ENCODE measurements at places on chromosomes 3 and 15.

- no peak for DNase-seq
Measured at GRCh38 chr3:161744366-161744765, 247.8 kb downstream of the OTOL1 start.

DNA sequence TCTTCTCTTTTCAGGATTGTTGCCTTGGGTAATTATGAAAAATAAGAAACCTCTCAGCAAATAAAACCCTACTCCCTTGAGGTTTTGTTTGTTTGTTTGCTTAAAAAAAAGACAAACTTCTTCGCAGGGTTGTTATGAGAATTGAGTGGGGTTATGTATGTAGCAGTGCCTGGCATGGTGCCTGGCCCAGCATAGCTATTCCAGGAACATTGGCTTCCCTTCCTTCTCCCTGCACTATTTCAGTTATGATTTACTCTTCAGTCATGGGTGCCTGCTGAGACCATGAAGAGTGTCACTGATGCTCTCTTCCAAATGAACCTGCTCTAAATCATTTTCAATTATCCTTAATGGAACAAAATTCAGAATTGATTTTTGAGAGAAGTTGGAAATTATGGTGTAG, 283.5 kb upstream of the ROPN1 start:
- DNase-seq = no peak

DNA sequence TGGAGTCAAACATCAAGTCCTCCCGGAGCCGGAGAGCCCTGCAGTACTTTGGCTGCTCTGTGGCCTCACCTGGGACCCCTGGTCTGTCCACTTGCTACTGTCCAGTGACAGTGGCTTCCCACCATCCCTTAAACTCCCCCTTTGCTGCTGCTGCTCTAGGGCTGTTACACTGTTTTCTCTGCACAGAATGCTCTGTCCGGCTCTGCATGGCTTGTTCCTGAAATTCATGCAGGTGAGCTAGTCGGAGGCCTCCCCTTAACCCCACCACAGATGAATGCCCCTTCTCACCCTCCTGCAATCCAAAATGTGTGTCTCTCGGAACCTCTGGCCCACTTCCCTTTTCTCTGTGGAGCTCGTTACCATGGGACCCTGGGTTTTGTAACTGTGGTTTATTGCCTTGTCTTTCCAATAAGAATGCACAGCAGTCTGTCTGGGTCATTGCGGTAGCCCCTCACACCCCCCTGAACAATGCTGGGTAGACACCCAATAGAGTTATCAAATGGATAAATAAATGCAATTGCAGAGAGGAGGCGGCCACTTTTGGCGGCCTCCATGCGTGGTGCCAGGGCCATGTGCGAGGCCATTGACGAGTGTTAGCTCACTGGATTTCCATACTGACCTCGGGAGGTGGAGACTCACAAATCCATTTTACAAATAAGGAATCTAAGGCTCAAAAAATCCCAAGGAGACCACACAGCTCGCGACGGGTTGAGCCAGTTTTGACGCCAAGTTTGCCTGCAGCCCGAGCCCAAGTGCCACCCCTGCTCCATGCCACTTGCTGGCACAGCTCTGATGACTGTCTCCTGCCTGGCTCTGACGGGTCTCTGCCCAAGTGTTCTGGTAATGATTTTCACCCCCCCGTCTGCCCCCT, 48.5 kb downstream of the RGMA start:
- DNase-seq = peak; percentile 6

DNA sequence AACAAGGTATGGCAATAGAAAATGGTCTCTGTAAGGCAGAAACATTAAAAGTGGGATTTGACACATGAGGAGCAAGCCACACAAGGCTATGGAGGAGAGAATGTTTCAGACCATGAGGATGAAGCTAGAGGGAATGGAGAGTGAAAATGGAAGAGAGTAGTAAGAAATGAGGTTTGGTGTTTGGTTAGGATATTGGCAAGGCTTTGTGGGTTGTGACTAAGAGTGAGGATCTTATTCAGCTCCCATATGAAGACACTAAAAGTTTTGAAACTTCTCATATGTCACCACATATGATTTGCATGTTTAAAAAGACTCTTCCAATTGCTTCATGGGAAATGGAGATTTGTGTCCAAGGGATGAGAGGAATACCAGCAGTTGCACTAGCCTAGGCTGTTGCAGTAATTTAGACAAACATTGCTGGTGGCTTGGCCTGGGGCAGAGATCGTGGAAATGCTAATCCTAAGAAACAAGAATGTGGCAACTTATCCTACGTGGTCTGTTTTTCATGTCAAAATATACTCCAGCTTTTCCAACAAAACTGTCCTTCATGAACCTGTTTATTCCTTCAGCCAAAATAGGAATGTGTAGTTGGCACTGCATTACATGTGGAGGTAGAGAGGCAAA, 749.0 kb downstream of the PDCD6IP start:
- DNase-seq = no peak

- no peak for DNase-seq
Measured at GRCh38 chr3:123605789-123606234, 21.0 kb upstream of the HACD2 start.

DNA sequence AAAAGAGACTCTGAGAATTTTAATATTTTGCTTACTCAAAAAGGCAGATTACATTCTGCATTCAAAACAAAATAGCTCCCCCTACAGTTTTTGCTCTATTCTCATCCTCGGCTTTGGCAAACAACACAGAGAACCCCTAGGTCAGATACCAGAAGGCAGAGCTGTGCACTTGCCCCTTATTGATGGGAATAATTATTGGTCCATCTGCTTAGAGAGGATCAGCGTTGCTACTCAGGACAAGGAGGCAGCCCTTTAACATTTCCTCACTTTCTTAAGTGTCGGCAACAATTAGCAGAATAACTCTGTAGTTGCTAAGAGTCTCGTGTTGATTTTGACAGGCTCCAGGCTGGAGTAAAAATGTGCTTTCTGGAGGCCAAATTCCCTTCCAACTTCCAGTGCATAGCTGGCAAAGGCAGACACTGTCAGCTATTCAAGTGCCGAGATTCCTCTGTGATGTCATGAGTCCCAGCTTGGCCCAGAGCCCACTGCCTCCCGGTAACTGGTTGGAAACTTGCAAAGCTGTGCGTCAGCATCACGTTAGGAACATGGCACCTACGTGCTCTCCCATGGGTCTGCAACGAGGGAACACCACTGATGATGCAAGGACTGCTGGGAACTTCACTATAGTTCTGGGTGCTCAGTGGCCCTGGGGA, 482.7 kb upstream of the ADAMTS9 start:
- DNase-seq = no peak

DNA sequence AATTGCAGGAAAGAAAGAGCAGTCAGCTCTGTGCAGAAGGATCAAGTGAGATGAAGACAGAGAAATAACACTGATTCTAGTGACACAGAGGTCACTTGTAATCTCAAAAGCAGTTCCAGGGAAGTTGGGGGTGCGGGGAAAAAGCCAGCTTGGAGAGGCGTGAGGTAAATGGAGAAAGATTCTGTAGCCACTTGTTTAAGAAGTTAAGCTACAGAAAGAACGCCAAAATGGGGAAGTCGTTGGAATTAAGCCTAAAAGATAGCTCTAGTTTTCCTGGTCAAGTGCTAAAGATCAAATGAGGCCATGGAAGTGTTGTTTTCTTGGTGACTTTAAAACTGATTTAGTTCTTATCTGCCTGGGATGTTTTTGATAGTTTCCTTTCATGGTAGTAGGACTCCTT, 152.0 kb downstream of the GREM1 start:
- DNase-seq = no peak

DNA sequence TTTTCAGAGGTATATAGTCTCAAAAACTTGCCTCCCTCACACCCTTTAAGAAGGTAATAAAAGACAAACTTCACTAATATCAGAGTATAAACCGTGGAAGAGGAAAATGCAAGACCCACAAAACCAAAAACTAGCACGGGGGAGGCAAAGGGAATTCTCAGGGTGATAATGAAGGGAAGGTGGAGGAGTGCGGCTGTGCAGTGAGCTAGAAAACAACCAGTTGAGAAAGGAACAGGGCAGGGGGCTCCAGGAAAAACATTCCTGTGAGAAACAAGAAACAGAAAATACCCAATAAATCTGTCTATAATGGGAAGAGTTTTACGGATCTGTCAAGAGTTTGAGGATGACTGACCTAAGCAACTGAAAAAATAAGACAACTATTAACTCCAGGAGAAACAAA, 31.6 kb downstream of the TAMM41 start:
- no peak for DNase-seq

- peak; percentile 86 for DNase-seq
Measured at GRCh38 chr3:124584552-124585391, 145.5 kb upstream of the UMPS start.

GRCh38 chr15:23372284-23372683, 17.7 kb downstream of the GOLGA8S start:
- DNase-seq = no peak

GRCh38 chr3:135891121-135891520, 74.4 kb upstream of the PPP2R3A start:
- no peak for DNase-seq

DNA sequence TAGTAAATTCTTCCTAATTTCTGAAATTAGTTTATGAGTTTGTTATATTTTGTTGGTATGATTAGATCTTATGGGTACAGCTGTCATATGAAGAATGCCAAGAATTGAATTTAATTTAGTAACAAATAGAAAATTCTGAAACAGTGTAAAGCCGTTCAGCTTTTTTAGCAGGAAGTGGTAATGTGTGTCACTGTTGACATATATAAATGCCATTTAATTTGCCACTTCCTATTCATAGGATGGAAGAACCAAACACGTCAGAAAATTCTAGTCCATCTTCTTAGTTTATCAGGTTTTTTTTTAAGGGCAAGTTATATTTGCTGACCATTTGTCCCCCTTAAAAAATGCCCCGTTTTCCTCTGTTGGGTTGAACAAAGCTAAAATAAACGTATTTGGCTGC, 43.0 kb downstream of the RAB8B start:
- no peak for DNase-seq

GRCh38 chr15:97750060-97750459, 210.4 kb upstream of the ARRDC4 start:
- DNase-seq = no peak

DNA sequence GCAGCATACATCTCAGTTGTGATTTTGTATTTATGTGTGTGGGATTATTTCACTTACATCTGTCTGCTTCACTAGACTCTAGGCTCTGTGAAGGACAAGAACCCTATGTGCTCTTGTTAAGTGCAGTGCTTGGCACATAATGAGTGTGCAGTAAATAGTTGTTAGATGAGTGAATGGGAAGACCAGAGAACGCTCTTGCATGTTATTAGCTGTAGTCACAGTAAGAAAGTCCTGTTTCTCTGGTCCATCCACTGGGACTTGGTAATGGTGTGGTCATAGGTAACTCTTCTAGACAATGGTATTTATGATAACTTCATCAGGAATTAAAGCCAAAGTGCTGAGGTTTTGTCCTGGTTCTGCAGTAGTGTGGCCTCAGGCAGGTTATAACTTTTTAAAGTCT, 1.4 kb upstream of the AQP9 start:
- no peak for DNase-seq

DNA sequence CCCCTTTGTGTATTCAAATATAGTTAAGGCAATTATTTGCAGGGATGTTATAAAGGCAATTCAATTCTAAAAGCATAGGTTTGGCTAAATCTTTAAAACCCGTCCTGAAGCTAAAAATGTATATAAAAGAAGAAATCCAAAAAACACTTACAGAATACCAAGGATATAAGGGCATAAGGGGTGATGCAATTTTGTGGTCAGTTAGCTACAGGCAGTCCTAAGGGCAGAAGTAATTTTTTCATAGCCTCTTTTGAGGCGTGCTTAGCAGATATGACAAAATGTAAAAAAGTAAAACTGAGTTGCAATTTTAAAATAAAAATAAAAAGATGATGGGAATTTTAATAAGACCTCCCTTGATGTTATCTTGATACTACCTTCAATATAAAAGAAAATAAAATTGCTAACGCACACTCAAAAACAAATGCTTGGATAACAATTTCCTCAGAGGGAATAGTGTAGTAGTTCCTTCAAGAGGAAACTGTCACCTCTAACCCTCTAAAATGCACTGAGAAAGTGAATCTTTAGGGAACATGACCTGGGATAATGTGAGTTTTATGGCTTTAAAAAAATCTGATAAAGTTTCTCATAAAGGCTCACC, 104.2 kb downstream of the MYH15 start:
- no peak for DNase-seq

DNA sequence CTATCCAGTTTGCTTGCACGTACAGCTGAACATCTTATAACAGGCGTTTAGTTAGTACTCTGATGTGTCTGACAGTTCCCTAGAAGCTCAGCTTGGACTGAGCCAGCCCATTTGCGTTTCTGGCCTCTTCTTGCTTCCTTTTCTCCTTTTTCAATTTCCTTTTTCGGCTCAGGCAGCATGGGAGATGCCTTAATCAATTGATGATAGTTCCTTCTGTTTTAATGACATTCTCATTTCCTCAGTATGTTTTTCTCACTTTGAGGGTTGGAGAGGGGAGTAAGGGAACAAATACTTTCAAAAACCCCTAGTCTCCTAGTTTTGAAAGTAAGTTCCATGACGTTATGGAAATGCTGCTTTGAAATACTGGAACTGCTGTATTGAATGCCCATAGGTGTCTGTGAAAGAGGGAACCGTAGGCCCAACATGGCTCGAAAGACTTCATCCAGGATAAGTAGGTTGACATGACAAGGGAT, 18.9 kb downstream of the IL1RAP start:
- DNase-seq = no peak

DNA sequence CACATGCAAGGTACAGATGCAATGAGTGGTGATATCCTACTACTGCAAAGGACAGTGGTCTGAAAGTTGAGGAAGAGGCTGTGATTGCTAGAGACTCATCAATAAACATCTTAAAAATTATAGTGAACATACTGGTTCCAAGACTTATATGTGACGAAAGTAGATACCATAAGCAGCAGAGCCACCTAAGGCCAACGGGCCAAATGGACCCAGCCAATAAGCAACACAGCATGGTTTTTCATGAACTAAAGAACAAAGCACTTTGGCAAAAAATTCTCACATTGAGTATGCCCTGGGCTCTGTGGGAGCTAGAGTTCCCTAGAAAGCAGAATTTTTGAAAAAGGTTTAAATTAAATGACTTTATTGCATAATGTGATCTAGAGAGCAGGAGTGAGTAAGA, 272.1 kb downstream of the SI start:
- DNase-seq = no peak

DNA sequence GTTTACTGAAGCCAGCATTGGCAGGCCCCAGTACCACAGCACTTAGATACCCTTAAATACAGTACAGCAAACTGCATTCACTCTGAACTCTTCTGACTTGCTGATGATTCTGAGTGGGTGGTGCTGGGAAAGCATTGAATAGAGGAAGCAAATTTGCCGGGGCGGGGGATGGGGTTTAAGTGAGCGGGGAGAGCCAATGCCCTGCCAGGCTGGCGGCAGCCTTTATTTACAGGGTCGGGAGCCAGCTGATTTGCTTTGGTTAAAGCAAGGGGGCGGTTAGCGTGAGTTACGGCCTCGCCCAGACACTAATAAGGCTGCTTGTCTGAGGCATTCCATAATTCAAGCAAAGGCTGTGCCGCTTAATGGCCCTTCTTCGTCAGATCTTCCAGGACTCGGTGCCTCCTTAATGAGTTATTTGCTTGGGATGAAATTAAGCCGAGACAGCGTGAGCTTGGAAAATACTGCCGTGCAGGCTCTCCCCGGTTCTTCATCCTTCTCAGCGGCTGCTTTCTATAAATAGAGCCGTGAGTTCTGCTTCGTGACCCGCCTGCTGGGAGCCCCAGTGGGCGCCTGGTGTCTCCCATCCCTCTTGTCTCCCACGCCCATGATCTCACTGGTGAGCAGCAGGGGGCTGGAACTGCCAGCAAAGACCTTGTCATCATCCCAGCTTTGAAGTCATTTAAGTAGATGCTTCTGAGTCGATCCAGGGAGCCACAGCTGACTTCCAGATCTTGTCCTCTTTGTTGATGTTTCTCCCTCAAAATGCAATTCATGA, 25.8 kb downstream of the SPSB4 start:
- DNase-seq = peak; percentile 45

GRCh38 chr15:39918688-39919385, 1.2 kb downstream of the GPR176 start:
- DNase-seq = no peak

Data from WTC11 (cell line).